NCI-H146 (cell line): ENCODE measurements at places on chromosomes 1 and 21.
A peak's percentile ranks its signal among the peaks of the same experiment; 100 is the strongest.

DNA sequence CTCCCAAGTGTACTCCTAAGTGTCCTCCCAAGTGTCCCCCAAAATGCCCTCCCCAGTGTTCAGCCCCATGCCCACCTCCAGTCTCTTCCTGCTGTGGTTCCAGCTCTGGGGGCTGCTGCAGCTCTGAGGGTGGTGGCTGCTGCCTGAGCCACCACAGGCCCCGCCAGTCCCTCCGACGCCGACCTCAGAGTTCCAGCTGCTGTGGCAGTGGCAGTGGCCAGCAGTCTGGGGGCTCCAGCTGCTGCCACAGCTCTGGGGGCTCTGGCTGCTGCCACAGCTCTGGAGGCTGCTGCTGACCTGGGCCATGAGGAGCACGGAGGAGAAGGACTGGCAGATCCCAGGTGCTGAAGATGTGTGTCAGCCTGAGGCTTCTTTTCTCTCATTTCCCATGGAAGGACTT is 993 bp downstream of the LCE5A start:
- no peak for DNase-seq

DNA sequence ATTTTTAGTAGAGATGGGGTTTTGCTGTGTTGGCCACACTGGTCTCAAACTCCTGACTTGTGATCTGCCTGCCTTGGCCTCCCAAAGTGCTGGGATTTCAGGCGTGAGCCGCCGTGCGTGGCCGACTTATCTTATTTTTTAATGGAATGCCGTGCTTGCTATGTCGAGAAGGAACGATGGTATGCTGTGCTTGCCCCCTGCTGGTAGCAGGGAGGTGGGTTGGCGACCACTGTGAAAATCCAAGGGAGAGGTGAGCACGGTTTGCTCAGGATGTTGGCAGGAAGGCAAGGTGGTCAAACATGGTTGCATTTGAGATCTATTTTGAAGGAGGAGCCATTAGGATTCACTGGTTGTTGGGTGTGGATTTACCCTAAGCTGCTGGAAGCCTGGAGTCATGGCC is 45.8 kb upstream of the RCC2 start:
- no peak for DNase-seq

DNA sequence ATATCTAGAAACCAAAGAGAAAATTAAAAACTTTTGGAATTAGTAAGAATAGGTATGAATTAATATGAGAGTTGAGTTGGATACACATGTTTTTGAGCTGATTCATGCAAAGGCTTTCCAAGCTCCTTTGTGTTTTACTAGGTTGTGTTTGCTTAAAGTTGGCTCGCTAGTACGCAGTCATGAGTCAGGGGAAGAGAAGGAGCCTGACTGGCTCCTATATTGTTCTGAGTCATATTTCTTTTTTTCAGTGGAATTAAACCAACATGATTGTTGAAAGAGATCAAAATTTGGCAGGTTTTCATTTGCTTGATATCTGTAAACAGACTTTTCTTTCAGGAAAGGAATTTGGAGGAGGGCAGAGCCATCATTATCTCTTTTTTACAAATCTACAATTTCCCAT is 66.7 kb downstream of the MAGI3 start:
- DNase-seq = no peak

DNA sequence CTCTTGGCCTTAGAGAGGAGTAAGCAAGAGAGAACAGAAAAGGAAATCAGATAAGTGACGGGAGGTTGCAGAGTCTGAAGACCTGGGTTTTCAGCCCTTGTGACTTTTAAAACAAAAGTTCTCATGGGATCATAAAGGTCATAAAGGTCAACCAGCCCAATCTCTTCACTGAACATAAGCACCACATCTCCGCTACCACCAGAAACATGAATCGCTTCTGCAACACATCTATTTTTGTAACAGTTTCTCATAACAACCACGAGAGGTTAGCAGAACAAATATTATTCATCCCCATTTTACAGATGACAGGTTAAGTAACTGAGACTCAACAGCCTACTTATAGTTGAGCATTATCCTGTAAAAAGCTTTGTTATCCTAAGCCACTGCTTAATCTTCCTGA is 5.9 kb downstream of the TRAPPC3 start:
- no peak for DNase-seq

GRCh38 chr1:16015491-16015890 is 2.4 kb downstream of the HSPB7 start:
- DNase-seq = no peak

DNA sequence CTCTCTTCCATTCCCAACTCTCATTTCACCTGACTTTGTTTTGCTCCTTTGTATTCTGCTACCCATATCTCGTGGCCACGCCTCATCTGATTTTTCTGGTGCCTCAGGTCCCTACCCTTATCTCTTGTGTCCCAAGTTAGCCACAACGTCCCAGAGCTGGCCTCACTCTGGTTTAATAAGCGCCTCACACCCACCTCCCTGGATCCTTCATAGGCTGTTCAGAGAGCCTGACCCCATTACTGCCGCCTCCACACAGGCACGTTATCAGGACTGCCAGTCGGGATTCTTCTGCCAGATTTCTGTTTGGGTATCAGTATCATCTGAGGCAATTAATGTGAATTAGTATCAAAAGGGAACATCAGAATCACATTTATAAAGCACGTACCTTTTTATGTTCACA is 34.7 kb upstream of the TMEM125 start:
- DNase-seq = no peak

- no peak for DNase-seq
Observed at GRCh38 chr1:67599085-67599484, 85.9 kb upstream of the GADD45A start.

GRCh38 chr1:156848461-156849150 is 10.3 kb downstream of the INSRR start:
- DNase-seq = no peak

DNA sequence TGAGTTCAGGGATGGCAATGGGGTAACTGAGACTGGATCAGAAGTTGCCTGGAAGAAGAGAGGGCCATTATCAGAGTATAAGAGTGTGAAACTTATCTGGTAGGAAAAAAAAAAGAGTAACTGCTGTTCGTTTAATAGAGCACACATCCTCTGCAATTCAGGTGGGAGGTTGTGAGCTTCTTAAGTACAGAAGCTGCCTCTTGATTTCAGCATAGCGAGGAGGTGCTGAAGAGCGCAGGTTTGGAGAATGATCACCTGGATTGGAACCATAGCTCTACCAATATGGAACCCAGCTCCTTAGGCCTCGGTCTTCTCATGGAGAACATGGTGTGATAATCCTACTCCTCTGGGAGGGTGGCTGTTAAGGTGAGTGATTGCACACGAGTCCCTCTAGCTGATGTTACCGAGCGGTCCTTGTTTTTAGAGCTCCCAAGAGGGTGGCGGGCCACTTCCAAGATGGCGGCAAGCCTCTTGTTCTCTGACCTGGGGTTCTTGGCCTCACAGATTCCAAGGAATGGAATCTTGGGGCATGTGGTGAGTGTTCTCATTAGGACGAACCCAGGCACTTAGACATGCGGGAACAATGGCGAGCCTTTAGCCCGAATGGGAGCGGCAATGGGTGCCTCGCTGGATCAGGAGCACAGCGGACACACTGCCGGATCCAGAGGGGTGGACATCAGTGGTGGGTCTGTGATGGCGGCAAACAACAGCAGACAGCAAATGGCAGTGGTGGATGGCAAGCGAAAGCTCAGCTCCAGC is 3.3 kb upstream of the MX1 start:
- DNase-seq = no peak

- DNase-seq = no peak
Observed at GRCh38 chr21:44757731-44758130, 43.9 kb downstream of the UBE2G2 start.

- DNase-seq = no peak
Observed at GRCh38 chr21:40300300-40300699, 433.1 kb downstream of the PCP4 start.

- no peak for DNase-seq
Observed at GRCh38 chr1:116380499-116381242, 7.6 kb downstream of the ATP1A1 start.

DNA sequence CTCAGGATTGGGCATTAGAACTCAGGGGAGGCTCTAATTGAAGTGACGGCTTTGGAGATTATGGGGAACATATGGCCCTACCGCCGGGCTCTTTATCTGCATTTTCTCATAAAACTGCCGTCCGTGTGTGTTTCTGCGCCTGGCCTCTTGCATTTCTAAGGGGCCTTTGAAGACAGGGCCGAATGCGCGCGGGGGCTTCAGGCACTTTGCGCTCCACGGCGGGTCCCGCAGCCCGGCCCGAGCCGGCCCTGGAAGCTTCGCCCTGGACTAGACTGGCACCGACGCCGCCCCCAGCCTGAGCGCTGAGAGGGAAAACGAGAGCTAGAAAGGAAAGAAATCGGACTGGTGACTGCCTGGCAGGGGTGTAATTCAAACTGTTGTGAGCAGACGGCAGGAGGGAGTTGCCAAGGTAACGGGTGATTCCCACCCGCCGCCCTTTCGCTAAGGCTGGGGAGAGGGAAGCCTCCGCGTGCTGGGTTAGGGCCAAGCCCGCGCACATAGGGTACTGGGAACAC is 120.7 kb downstream of the LMX1A start:
- DNase-seq = peak; percentile 79

- peak; percentile 6 for DNase-seq
Observed at GRCh38 chr1:47438165-47439016, 547 bp downstream of the FOXD2 start.

DNA sequence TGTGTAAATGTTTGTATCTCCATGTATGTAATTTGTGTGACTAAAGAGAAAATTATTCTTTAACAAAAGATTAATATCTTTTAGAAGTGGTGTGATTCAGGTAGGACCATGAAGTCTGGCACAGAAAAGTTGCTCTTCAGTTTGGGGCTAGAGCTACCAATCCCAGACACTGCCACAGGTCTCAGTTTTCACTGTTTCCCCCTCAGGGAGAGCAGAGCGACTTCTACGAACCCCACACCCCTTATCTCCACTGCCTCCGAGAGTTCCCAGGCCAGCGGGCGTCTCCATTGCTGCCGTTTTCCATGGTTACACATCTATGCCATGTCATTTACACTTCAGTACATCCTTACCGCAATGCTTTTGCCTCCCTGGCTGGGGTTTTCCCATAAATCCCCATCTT is 93.0 kb upstream of the SMYD2 start:
- no peak for DNase-seq

GRCh38 chr1:113394043-113394862 is 3.9 kb downstream of the MAGI3 start:
- DNase-seq = no peak

DNA sequence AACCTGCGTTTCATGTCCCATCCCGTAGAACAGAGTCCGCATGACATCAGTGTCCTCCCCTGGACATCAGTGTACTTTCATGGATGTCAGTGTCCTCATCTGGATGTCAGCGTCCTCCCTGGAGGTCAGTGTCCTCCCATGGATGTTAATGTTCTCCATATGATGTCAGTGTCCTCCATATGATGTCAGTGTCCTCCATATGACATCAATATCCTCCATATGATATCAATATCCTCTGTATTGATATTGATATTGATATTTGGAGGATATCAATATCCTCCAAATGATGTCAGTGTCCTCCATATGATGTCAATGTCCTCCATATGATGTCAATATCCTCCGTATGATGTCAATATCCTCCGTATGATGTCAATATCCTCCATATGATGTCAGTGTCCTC is 284.9 kb downstream of the AJAP1 start:
- no peak for DNase-seq

DNA sequence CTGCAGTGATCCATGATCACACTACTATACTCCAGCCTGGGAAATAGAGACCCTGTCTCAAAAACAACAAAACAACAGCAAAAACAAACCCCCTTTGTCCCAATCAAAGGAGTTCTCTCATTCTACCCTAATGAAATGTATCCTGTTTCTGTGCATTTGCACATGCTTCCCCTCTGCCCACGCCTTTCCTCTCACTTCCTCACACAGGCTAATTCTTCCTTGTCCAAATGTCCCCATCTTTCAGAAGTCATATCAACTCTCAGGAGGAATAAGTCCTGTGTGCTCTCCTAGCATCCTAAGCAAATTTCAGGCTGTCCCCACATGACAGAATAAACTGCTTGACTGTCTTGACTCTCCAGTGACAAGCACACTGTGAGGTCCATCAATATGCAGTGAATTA is 8.1 kb upstream of the ATP1B1 start:
- DNase-seq = no peak

DNA sequence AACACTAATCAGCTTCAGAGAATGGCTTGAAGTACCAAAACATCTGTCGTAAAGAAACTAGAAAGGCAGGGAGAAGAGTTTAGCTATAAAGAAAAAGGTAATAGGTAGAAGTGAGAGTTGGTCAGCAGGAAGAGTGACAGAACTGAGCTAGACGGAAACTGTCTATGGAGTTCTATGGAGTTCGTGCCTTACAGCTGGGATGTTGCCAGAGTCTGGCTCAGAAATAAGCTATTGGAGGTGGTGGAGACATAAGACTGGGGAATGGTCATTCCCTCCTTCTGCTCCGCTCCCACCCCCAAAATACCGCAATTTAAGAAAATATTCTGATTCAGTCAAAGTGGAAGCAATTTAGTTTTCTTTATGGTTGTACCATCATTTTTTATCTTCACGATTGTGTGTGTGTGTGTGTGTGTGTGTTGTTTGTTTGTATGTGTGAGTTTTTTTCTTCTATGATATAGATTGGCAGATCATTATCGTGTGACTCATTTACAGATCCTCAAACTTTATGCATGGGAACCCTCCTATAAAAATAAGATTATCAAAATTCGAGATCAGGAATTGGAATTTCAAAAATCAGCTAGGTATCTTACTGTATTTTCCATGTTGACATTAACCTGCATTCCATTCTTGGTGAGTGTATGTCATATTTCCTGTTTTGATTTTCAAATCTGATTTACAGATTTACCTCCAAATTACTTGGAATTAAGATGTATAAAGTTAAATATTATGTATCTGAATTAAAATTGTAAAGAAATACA is 79.0 kb downstream of the HSPA13 start:
- no peak for DNase-seq

GRCh38 chr1:214843281-214843680 is 239.3 kb upstream of the KCNK2 start:
- no peak for DNase-seq

GRCh38 chr1:157782931-157783330 is 6.0 kb upstream of the FCRL2 start:
- DNase-seq = no peak

DNA sequence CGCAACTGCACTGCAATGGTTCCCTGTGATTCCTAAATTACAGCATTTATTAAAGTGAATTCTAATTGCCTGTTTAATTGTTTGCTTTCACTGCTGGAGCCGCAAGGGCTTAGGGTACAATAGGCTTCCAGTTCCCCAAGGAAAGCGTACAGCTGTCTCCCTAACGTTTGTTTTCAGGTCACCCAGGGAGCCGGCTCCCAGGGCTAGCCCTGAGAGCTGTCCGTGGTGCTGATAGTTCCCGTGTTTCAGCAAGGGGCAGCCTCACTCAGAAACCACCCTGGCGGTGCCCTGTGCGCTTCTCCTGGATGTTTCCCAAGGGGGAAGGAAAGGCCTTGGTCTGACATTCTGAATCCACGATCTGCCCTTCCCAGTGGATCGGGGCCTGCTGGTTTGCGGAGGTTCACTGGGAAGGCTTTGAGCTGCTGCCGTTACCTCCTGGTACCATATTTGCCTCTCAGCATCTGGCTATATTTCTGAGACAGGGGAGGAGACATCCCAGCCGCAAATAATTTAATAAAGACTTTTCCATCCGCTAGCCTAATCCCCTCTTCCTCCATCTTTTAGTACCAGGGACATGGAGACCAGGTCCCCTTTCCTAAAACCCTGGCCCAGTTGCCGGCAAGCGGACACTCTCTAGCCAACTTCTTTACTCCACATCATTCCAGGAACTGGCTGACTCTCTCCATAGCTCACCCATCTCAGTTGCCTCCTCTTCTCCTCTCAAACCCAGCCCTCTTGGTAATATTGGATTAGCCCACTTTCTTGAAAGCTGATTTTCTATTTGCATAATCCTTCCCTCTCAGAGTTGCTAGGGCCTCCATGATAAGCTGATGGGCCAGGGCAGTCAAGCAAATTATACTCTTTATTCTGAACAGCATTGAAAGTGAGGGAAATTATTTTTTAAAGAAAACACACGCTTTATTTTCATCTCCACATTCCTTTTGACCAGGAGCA is 149.0 kb downstream of the IGSF21 start:
- DNase-seq = no peak
